NCI-H1092 treated with DMSO at 0.1 percent for 48 hours (cell line): ENCODE measurements at places on chromosomes 7 and 10.

- DNase-seq: no peak
These were observed 17.4 kb downstream of the PLEKHA1 start for GRCh38 chr10:122391875-122392274.

- peak; percentile 7 for DNase-seq
These were observed 78.8 kb upstream of the TMEM196 start for GRCh38 chr7:19852192-19852591.

DNA sequence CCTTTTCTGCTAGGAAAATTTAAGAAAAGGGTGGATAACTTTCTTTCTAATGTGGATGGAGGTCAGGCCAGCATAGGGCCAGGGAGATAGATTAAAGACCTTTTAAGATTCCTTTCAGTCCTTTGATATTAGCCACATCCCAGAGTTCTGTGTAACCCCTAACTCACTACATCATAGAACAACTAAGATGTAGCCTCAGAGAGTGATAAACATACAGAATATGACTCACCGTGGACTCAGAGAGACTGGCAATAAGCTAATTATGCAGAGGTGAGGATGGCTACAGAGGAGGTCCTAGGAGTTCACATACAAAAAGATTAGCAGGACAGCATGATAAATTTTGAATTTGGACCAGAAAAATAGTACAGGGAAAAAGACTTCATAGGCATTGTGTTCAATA is 141.0 kb downstream of the AOAH start:
- DNase-seq: no peak

- DNase-seq: no peak
These were observed 66.4 kb upstream of the CFAP46 start for GRCh38 chr10:133008736-133009135.

DNA sequence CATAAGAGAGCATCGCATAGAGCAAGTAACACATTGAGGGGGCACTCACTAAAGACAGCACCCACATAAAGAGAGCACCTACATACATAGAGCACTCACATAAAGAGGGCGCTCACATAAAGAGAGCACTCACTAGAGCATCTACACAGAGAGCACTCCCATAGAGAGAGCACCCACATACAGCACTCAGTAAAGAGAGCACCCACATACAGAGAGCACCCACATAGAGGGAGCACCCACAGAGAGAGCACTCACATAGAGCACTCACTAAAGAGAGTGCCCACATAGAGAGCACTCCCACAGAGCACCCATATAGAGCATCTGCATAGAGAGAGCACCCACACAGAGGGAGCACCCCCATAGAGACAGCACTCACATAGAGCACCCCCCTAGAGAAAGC is 47.8 kb downstream of the INSIG1 start:
- DNase-seq: no peak
